Hematopoietic multipotent progenitor cell treated with erythropoietin and hydrocortisone succinate and interleukin-3 and kit ligand, for 8 days (in vitro differentiated cells): ENCODE measurements at places on chromosomes 2 and 18.

GRCh38 chr18:60649107-60649506 lies 276.5 kb upstream of the MC4R start:
- DNase-seq = no peak

DNA sequence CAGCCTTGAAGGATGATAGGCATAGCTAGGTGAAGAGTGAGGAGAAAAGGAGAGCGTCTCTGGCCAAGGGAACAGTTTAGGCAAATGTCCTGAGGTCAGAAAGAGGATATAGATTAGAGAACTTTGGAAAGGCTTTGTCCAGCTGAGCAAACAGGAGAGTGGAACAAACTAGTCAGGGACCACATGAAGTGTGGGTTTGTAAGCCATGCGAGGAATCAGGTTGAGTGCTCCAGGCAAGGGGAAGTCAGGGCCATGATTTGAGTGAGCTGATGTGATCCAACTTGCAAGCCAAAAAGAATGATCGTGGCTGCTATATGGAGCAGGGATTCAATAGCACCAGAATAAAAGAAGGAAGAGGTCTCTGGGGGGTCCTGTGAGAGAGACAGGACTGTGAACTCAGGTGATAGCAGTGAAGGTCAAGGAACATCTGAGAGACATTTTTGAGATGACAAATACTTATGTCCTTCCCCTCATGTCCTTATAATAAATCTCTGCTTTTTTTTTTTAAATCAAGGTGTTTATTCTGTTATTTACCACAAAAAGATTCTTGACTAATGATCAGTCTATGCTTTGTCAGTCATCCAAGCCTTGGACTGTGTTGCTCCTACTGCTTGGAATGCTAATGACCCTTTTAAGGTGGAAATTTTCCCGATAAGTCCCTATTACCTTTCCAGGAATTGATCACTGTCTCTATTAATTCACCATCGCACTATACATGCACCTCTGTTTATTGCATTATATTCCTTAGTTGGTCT lies 472.6 kb downstream of the TXNL1 start:
- DNase-seq = no peak

- no peak for DNase-seq
Observed at GRCh38 chr18:74420481-74420880, 36.6 kb downstream of the DIPK1C start.

DNA sequence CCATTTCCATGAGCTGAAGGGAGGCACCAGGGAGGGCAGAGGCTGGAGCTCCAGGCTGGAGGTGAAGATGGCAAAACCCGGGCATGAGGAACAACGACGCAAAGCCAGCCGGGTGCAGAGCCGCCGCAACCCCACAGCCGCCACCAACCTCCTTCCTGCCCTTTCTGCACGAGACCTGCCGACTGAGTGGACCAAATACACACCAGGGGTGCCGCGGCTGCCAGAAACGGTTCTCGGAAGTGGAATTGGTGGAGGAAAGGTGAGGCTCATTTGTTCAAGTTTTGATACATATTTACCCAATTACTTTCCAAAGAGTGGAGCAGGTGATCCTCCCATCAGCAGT lies 8.4 kb upstream of the CIDEA start:
- no peak for DNase-seq

- DNase-seq = no peak
Observed at GRCh38 chr2:34827398-34827797, 1228.3 kb upstream of the FAM98A start.

GRCh38 chr2:136010126-136010525 lies 24.7 kb upstream of the DARS1 start:
- no peak for DNase-seq
